DMS 273 treated with DMSO at 0.1 percent for 48 hours (cell line): ENCODE measurements at places on chromosomes 2 and 18.

DNA sequence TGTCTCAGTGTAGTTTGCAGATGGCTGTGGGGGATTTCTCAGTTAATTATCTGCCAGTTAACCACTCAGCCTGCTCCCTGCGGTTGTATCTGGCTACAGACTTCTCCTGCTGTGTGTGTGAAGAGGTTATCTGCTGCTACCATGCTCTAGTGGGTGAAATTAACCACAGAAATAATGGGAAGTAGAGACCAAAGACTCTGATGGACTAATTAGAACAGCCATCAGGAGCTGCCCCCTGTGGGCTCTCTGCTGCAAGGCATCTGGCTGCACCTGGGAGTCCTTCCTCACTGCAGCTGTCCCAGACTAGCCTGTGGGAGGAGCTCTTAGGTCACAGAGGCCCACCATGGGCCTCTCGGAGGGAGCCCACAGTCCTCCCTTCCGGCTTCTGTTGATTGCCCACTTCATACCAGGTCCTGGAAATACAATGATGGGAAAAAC is 66.6 kb downstream of the CTIF start:
- DNase-seq: peak; percentile 24

- DNase-seq: peak; percentile 21
Observed at GRCh38 chr2:109331896-109332848, 203.2 kb downstream of the SH3RF3 start.

DNA sequence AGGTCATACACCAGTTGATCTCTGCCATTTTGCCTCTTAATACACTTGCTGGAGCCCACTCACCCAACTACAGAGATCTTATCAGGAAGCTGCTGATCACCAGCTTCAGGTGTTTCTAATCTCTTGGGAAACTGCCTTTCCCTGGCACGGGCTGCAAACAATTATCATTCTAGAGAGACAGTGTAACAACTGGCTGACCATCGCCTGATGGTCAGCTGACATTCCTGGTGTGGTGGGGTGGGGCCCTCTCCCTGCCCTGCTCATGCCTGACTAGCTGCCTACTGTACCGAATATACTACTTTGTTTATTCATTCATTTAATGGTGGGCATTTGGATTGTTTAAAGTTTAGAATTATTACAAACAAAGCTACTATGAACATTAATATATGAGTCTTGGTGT is 311.5 kb downstream of the CBLN2 start:
- no peak for DNase-seq

DNA sequence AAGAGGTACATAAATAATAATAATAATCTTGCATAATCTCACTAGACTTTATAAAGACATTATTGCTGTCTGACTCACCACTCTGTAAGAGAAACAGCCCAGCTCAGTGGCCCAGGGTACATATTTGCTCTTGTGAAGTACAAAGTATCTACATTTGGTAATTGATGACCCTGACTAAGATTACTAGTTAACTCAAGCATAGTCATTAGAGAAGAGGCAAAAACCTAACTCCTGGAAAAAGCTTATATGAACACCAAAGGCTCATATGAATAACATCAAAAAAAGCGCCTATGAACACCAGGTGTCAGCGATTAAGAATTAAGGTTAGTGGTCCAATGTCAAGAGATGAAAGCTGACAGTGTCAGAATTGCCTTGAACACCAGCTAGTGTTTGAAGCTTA is 38.4 kb downstream of the RAD51AP2 start:
- no peak for DNase-seq

- no peak for DNase-seq
Observed at GRCh38 chr18:6610466-6610865, 119.0 kb upstream of the ARHGAP28 start.

DNA sequence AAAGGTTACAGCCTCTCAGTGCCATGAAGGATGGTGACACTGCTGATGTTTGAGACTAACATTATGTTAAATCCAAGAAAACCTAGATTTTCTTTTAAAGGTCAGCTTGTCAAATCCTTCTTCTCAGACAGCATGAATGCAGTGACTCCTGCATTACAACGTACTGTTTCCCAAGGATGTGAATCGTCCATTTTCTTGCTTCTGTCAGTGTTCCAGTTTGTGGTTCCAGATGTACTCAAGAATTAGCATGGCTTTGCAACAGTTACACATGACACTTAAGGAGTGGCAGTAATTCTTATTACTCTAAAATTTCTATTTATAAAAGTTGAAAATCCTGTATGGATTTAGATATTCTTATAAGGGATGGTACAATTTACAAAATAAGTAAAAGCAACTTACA is 1.5 kb upstream of the TTC39C start:
- no peak for DNase-seq

DNA sequence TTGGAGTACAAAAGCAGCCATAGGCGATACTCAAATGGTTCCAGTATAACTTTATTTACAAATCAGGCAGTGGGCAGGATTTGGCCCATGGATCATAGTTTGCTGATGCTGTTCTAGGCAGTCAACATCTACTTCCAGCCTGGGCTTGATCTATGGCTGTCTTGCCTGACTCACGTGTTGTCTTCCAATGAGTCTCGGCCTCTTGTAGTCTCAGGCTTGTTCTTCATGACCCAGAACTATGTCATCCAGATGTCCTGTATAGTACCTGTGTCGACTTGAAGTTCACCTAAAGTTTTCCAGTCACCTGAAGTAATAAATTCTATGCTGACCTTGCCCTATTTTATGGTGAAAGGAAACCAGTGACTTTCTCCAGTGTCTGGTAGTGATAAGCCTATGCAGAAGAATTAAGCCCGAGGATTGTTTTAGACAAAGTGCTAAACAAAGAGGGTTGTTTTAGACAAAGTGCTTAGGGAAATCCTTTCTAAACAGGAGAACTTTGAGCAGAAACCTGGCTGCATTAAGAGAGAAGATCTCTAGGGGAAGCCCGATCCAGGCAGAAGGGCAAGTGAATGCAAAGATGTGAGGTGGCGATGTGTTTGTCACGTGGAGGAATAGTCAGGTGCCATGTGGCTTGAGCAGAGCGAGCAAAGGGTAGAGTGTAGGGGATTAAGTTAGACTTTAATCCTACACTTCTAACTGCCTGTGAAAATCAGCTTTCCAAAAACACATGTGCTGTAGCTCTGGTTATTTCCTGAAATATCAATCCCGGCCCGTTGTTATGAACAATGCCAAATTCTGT is 8.5 kb upstream of the THNSL2 start:
- DNase-seq: no peak

DNA sequence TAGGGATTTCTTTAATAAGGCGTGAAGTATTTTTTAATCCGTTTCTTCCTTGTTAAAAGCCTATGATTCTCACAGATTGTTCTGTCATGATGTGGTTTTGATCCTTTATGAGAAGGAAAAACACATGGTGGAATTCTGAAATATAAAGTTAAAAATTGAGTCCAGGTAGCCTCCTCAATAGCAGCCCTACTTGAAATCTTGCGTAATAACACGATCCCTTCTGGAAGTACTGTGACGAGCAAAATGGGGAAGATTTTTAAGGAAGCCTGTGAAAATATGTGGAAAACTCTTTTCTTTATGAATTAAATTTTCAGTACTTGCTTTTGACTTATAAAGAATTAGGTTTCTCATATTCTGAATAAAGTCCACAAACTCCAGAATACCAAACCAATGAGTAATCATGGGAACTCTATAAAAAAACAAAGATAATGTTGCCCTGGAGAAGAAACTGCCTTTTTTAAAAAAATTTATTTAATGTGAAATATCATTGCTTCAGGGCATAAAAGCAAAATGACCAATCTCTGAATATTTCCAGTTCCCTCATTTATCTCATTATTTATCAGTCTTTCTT is 476.4 kb upstream of the ZEB2 start:
- DNase-seq: no peak

DNA sequence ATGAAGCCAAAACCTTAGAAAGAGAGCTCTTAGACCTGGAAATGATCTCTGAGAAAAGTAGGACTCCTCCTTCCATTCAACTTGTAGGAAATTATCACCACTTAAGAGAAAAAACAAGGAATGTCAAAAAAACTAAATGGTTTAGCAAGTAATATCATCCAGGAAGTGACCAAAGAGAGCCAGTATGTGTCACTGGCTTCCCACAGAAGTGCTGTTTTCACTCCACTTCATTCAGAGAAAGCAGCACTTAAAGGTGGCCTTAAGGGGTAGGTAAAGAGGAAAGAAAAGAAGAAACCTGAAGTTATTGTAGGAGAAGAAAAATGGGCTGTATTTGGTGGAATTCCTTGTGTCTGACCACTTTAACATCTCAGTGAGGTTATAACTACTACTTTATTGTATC is 414.4 kb upstream of the ETAA1 start:
- no peak for DNase-seq

- DNase-seq: no peak
Observed at GRCh38 chr2:68434981-68435380, 32.1 kb downstream of the FBXO48 start.

GRCh38 chr2:204692790-204693189 is 147.5 kb downstream of the PARD3B start:
- no peak for DNase-seq

DNA sequence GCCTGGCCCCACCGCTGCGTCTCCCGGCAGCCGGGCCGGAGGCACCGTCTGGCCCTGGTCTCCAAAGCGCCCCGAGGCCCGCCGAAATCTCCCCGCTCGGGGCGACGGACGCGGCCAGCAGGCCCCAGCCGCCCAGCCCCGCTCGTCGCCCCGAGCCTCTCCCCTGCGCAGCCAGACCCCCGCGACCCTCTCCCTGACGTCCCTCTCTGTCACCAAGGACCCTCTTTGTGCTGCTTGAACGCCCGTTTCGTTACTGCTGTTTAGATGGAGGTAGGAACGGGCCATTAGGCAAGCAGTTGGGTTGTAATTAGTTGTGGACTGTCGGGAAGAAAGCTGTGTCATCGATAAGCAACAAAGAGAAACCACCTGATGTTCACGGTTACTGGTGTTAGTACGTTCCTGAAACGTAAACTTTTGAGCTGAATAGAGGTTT is 686 bp downstream of the UBXN4 start:
- DNase-seq: peak; percentile 44

- no peak for DNase-seq
Observed at GRCh38 chr2:26578581-26578980, 62.6 kb downstream of the CIB4 start.

GRCh38 chr2:65073879-65074565 is 17.8 kb downstream of the CEP68 start:
- no peak for DNase-seq

GRCh38 chr2:71756280-71756906 is 303.0 kb downstream of the DYSF start:
- DNase-seq: no peak

GRCh38 chr2:100429726-100430125 is 12.3 kb upstream of the CHST10 start:
- DNase-seq: no peak

- no peak for DNase-seq
Observed at GRCh38 chr2:200329384-200329783, 22.9 kb downstream of the SPATS2L start.

DNA sequence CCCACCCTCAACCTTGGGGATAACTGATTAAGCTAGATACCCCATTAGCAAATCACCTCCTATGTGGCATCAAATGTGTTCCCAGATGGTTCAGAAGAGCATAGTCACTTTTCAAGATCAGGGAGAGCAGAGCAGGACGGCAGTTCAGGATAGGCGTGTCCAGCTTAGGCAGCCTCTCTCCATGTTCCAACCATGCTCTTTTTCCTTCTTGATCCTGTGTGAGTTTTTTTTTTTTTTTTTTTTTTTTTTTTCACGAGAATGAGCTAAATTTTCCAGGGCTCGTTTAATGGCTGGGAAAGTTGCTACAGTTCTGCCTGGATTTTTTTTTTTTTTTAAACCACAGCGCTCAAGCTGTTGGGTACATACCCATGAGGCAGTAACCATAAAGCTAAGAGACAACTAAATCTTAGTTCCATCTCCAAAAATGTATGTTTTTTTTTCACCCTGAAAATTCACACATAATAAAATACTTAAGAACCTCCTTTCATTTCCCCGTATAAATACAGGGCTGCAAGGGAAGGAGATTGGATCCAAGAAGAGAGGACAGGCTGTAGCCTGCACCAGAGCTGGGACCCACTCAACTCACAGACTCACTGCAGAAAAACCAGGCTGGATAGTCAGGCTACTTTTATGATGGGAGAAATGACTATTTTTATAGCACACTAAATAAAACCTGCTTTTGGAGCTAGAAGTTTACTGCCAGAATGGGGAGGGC is 244.3 kb downstream of the SETBP1 start:
- DNase-seq: no peak

DNA sequence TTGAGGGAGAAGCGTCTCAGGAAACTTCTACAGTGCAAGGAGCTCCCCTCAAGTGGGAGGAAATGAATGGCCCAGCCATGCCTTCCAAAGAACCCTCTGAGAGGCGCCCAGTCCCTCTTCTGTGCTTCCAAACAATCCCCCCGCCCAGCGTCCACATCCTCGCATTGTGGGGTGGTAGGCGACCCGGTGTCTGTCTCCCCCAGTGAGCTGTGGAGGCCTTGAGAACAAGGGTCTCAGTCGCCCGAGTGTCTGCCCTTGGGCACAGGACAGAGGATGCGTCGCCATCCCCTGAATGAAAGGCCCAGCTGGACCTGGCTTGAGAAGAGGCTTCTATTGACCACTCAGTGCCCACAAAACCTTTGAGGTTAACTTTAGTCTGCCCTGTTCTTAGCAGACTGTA is 29.7 kb downstream of the INPP5D start:
- DNase-seq: no peak

DNA sequence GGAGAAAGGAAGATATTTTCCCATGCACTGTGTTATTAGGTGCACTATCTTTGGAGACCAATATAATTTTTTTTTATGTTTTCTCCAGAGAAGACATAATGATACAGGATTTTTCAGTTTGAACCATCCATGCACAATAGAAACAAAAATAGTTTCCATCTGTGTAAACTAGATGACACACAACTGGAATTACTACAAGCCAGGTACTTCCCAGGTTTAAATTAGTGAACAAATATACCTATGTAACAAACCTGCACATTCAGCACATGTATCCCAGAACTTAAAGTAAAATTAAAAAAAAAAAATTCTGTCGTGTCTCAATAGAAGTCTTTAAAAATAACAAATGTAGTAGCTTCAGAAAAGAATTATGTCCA is 1616.8 kb upstream of the ACVR2A start:
- no peak for DNase-seq

DNA sequence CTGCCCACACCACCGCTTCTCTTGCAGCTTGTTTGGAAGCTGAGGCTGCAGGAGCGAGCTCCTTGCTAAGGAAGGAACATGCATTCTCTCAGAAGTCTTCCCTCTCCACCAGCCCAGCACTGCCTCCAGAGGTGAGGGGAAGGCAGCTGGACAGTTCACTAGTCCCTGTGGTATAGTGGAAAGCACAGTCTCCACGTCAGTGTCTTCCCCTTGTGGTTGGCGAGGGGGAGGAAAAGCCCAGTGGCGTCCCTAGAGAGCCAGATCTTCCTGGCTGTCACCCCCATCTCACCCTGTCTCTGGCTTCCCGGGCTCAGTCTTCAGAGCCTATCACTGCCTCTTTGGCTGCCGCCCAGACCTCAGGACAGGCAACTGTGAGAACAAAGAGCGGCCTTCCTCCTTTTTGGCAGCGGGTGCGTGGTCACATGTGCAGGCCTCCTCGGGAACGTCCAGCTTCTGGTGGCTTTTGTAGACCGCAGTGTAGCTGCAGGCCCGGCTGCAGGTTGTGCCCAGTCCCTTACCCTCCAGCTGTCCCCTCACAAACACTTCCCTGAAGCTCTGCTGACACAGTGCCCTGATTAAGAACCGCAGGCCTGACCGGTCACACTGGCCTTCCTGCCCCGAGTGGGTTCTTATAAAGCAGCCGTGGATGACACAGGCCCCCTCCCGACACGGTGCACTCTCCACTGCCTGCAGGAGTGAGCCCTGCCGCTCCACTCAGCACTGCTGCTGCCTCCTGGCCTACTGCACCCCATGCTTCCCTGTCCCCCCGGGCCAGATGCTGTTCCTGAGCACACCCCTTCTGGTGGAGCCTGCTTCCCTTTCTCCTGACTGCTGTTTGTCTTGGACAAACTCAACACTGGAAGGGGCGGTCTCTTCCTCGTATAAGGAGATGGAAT is 90.9 kb downstream of the RNF144A start:
- DNase-seq: no peak
